ENCODE measurements at places on chromosomes 2 and 18.
A peak's percentile ranks its signal among the peaks of the same experiment; 100 is the strongest.

- no peak for DNase-seq
Observed at GRCh38 chr2:31227711-31228125, 6.2 kb upstream of the EHD3 start.

GRCh38 chr2:44358503-44358902 lies 2.8 kb downstream of the PREPL start:
- peak; percentile 16 for DNase-seq

- DNase-seq: no peak
Observed at GRCh38 chr2:28071221-28071620, 180.7 kb downstream of the BABAM2 start.

DNA sequence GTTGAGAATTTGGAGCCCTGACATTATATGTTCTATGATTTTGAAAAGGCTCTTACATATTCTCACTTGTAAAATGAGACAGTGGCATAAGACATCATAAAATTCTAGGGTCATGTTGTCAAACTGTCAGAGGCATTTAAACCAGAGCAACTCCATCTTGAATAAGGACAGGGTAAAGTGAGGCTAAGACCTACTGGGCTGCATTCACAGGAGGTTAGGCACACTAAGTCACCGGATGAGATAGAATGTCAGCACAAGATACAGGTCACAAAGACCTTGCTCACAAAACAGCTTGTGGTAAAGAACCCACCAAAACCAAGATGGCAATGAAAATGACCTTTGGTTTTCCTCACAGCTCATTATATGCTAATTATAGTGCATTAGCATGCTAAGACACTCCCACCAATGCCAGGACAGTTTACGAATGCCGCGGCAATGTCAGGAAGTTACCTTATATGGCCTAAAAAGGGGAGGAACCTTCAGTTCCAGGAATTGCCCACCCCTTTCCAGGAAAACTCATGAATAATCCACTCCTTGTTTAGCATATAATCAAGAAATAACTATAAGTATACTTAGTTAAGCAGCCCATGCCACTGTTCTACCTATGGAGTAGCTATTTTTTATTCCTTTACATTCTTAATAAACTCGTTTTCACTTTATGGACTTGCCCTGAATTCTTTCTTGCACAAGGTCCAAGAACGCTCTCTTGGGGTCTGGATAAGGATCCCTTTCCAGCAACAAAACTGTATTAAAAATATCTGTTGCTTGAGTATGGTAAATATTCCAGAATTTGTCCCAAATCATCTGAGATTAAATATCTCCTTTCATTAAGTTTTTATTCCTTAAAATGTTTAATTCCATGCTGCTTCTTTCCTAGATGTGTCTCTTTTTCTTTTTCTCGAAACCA lies 406.4 kb downstream of the METTL4 start:
- no peak for DNase-seq

- no peak for DNase-seq
Observed at GRCh38 chr2:157725846-157726245, 97.2 kb upstream of the ACVR1C start.
